Right ventricle myocardium inferior (tissue), 1 donor: ENCODE measurements at places on chromosomes 2 and 18. TPM values are rescaled to one million over a fixed set of nuclear protein-coding genes. Genes with fewer than 3 reads are reported as not detected.

Gene NGEF
- 0.51 TPM for total RNA-seq

Gene TFCP2L1
- 0.30 TPM for total RNA-seq

DNA sequence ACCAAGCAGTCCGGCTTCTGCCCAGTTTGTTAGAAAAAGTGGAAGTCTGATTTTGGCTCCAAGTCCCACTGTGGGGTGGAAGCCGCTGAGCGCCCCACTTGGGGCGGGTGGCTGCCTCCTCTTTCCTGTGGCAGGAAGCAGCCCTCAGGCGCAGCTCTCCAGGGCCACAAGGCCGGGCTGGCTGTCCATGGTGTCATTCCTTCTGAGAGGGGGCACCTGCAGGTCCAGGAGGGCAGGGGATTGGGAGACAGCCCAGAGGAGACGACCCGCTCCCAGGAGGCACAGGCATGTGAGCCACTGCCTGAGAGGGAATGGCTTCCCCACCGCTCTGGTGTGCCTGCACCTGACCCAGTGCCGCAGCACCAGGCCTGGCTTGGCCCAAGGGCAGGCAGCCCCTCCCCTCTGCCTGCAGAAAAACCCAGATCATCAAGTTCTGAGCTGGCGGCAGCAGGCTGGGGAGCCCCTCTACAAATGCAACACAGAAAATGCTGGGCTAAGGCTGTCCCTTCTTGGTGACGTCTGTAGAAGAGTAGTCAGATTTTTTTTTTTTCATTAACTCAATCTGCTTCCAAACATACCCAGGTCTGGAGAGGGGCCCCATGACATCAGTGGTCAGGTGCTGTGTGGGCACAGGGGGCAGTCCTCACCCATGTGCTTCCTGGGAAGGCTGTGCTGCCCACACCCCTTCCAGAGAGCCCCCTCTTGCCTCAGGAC, 38.4 kb downstream of the HS6ST1 start:
- peak; percentile 71 for DNase-seq

- DNase-seq: no peak
Observed at GRCh38 chr2:25115249-25115883, 53.0 kb downstream of the POMC start.

- DNase-seq: peak; percentile 87
Observed at GRCh38 chr2:85539361-85540132, 579 bp downstream of the MAT2A start.

GRCh38 chr18:25503567-25504081, 151.7 kb upstream of the ZNF521 start:
- peak; percentile 74 for DNase-seq

GRCh38 chr2:144132357-144132756, 387.6 kb downstream of the ZEB2 start:
- DNase-seq: no peak

DNA sequence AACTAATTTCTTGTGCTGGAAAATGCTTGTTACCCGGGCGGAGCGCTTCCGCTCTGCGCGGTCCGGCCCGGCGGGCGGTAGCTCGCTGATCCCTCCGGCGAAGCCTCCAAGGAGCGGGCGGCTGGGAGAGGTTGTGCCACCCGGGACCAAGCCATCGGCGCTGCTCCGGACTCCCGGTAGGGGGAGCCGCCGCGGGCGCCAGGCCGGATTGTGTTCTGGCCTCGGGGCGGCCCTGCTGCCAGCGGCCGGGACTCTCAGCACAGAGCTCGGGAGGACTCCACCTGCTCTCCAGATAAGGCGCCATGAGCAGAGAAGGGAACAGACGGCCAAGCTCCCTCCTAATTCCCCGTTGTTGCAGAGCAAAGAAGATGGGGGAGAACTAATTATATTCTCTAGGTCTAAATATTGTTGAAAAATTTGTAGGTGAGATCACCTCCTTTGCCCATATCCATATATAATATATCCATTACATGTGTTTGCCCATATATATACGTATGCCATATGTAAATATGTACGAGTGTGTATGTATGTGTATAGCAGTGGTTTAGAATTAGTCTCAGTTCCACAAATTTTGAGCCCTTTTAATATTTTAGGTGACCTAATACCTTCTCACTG, 13.8 kb upstream of the SATB2 start:
- DNase-seq: peak; percentile 81

DNA sequence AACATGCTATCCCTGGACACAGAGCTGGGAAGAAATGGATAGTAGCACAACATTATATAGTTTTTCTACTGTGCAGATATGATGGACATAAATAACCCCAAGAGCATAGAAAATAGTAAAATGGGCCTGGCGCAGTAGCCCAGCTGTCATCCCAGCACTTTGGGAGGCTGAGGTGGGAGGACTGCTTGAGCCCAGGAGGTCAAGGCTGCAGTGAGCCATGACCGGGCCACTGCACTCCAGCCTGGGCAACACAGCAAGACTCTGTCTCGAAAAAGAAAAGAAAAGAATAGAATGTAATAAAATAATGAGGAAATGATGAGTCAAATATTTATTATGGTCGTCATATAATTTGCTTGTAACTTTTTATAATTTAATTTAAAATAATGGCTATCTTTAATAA, 7.5 kb upstream of the GAREM2 start:
- DNase-seq: no peak

- DNase-seq: no peak
Observed at GRCh38 chr18:3457261-3457724, 7.3 kb downstream of the TGIF1 start.

- no peak for DNase-seq
Observed at GRCh38 chr18:37529863-37530262, 35.7 kb downstream of the CELF4 start.

- DNase-seq: no peak
Observed at GRCh38 chr2:128363934-128364361, 45.3 kb upstream of the HS6ST1 start.

DNA sequence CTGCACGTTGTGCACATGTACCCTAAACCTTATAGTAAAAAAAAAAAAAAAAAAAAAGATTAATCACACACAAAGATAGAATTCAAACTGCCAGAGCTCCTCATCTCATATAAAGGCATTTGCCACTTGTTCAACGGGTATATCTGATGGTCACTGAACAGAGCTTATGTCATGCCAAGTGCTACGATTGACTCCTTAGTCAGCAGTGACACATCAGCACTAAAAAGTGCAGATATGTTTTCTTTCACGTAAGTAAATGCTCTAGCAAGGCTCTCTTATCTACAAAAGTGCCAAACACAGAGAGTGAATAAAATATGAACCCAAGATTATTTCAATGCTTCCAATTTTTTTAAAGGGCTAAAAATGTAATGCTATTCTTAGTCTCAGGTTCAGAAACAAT, 1.1 kb downstream of the LMAN1 start:
- no peak for DNase-seq

DNA sequence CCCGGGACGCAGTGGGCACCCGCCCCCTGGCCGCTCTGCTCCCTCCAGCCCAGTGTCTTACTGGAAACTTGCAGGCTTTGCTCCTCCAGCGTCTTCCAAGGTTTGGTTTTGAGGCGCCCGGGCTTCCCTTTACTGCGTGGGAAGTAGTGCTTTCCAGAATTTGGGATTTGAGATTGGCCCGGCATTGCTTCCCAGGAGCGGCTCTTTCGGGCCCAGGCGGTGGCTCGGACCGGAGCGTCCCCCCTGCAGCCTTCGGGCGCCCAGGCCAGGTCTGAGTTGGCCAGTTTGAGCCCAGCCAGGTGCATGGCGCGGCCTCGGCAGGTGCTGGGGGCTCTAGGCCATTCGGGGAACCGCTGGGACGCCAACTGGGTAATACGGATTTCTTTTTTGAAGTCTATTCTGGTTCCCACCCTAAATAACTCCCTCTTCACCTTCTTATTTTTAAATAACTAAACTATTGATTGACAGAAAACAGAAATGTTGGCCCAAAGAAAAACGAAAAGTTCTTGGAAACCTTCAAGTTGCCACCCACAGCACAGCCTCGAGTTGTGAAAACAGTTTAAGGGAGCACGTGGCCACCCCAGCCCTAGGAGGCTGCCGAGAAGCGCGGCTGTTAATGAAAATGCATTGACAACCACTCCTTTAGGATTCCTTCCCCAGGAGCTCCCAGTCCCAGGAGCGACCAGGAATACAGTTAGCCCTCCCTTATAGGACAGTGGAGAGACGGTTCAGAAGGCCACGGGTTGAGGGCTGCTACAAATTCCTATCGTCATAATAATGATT, 766 bp downstream of the SNTG2 start:
- DNase-seq: no peak
